Stimulated activated CD4-positive, alpha-beta T cell treated with anti-CD3 and anti-CD28 coated beads, Interleukin-4, amount 100 ng/mL, for 48 hours (primary cell): ENCODE measurements at places on chromosomes 5 and 9.
A peak's percentile ranks its signal among the peaks of the same experiment; 100 is the strongest.

DNA sequence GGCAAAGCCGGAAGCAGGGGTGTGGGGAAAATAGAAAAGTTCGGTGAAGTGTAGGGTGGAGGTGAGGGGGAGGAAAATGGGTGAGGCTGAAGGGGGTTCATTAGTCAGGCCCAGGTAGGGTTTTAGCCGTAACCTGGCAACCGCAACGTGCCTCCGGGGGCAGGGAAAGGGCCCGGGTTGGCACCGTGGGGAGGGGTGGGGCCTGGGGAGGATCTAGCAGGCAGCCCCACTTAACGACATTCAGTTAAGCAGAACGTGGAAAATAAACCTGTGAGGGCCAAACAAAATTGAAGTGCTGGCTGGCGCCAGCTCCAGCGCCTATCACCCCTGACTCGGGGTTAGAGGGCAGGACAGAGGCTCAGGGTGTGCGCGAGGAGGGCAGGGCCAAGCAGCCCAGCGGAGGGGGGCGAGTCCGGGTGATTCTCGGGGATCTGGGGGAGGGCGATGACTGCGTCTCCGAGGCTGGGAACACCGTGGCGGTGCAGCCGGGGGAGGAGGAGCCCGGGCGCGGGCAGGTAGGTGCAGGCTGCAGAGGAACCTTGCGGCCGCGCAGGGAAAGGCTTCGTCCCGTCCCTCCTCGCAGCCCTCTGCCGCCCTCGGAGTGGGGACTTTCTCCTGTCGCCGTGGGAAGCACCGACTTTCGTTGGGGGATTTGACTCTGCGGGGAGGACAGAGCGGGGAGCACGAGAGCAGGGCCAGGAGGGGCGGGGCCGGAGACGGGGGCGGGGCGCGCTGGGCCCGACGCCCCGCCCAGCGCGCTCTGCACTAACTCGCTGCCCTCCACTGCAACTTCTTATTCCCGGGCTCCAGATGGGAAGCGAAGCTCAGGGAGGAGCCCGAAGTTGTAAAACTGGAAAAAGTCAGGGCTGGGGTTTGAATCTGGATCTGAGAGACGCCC is 5.1 kb downstream of the RGS14 start:
- DNase-seq: peak; percentile 54

DNA sequence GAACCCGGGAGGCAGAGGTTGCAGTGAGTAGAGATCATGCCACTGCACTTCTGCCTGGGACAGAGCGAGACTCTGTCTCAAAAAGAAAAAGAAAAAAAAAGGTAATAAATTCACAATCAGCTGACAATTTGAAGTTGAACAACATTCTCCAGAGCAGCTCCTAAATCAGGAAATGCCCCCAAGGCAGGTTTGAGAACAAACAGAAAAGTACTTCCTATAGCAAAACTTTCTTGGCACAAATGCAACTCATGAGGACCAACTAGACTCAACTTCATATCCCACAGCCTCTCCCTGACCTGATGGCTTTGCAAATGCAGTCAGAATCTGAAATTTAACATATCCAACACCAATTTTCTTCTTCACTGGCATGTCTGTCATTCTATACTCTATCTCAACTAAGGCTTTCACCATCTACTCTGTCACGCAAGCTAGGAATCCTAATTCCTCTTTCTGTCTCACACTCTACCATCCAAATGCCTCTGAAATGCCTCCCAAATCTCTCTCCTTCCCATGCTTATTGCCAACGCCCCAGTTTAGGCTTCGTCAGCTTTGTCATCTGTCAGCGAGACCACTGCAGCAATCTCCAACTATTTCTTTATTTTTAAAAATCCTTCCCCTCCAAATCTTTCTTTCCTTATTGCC is 113.3 kb downstream of the MAPKAP1 start:
- DNase-seq: no peak

DNA sequence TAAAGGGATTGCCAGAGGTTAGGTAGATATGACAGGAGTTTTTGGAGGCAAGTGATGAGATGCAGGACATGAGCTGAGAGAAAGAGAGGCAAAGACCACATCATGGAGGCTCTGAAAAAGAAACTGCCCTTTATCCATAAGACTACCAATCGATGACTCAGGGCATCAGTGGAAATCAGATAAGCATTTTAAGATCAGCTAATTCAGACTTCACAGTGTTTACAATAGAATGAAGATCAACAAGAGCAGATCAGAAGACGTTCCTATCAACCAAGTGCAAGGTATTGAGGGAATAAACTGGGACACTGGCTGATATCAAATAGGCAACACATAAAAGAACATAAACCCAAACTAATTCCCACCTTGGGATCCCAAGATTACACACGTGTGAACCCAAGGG is 227.2 kb downstream of the SLCO4C1 start:
- no peak for DNase-seq

DNA sequence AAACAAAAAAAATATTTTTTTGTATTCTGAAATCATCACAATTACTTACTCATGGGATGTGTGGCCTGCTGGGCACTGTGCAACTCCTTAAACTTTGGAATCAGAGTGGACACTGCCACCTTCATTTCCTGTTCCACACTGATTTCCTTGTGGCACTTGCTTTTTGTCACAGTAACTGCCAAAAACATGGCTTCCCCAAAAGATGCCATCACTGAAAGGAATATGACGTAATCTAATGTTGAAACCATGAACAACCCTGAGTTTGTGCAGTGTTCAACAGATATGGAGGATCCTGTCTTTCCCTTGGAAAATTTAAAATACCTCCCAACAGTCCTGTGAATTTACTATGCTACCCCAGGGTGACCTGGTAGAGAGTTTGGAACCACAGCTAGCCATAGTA is 12.6 kb upstream of the IL12B start:
- no peak for DNase-seq

- no peak for DNase-seq
These were observed 19.4 kb downstream of the SPACA9 start for GRCh38 chr9:132898051-132898450.

GRCh38 chr5:73201547-73202513 is 28.8 kb downstream of the TMEM174 start:
- peak; percentile 59 for DNase-seq

DNA sequence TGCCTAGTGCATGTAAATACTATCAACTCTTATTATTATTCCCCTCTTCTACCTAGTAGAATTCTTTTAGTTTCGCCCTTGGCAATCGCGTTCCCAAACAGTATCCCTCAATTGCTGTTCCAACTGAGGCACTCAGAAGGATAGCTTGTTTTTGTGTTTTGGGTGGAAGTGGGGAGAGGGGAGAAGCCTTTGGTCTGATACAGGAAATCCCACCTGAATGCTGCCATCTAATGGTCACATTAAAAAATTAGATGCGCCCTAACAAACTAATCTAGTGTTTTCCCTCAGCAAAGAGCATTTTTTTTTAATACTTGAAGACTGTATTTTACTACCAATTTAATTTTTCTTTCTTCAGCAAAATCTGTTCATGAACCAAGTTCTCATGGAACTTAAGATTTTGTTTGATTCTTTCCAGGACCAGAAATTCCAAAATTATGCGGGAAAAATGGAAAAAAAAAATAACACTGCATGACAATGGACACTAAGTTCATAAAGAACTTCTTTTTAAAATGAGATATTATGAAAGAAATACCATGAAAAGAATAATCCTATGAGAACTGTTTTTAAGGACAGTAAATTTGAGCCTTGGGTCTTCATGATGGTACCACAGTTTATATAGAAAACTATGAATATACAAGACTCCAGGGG is 22.2 kb upstream of the GLDC start:
- DNase-seq: no peak

GRCh38 chr5:370959-371810 is 49.7 kb downstream of the AHRR start:
- no peak for DNase-seq

DNA sequence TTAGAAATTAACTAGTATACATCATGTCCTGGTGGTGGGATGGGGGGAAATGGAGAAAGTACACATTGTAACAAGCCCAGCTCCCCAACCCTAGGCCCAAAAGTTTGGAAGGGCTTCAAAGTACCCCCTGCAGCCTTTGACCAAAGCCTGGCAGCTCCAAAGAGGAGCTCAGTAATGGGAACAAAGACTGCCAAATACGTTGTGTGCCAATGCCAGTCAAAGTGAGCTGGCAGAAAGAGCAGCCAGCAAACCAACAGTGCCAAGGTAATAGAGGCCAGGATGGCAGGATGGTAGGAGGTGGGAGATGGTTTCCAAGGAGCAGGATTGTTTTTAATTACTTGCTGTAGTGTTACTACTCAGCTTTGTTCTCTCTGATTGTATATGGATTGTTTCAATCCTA is 248.3 kb downstream of the COX7C start:
- no peak for DNase-seq

GRCh38 chr5:104755806-104756205 is 1193.2 kb upstream of the NUDT12 start:
- DNase-seq: no peak

- DNase-seq: no peak
These were observed 4.8 kb downstream of the FAM78A start for GRCh38 chr9:131271506-131271931.
